ENCODE measurements at places on chromosomes 16 and 17. TPM values are rescaled to one million over a fixed set of nuclear protein-coding genes. Genes with fewer than 3 reads are reported as not detected.
A peak's percentile ranks its signal among the peaks of the same experiment; 100 is the strongest.

GRCh38 chr17:77441130-77441920 is 300.6 kb downstream of the SEC14L1 start:
- DNase-seq = no peak

- DNase-seq = peak; percentile 23
These were observed 26.9 kb downstream of the HSD17B2 start for GRCh38 chr16:82061861-82062525.

DNA sequence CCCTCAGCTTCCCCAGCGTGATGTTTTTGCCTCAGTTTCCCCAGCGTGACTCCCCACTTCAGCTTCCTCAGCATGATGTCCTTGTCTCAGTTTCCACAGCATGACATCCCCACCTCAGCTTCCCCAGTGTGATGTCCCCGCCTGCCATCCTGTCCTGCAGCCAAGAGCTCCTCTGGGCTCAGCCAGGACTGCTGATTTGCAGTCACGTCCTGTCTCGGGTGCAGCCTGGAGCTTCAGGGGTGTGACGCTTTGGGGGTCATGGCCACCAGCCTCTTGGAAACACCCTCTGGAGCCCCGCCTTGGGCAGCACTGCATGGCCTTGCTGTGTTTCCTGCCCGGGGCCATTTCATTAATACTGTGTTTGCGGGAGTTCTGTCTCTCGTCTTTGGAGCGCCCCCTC is 16.5 kb upstream of the NUDT16L1 start:
- DNase-seq = no peak

Gene NETO2
- 42.6 TPM for total RNA-seq

DNA sequence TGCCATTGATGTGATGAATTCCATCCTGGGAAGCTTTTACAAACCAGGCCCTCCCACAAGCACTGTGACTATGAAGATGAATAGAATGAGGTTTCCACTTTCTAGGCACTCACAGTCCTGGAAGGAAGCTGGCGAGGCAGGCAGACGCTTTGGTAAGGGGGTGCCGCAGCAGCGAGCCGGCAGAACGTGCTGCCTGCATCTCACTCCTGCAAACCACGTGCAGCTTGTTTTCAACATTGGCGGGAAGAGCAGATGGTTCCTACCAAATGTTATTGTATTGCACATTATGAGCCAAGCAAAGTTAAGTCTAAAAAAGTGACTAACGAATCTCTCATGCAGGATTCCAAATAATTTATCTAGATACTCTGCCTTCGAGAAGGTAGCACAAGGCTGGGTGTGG is 3.7 kb upstream of the DNAI2 start:
- DNase-seq = no peak

DNA sequence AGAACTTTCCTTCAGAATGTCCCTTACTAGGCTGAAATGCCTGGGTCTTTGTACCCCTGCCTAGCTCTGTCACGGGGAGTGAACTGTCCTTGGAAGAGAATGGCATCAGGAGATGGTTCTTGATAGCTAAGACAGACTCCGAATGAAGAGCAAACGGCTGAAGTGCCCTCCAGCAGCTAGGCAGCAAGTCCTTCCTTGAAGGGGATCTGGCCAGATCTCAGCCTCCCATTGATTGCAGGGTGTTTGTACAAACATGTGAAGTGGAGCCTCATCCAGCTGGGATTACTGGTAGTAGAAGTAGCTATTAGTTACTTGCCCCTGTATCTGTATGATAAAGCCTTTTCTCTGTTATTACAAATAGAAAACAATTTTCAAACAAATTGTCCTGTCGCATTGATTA is 30.9 kb downstream of the LRRC36 start:
- DNase-seq = no peak

Measured in glomerular endothelial cell (primary cell).